PC-3 (cell line): ENCODE measurements at places on chromosomes 4 and X. TPM values are rescaled to one million over a fixed set of nuclear protein-coding genes. Genes with fewer than 3 reads are reported as not detected.
A peak's percentile ranks its signal among the peaks of the same experiment; 100 is the strongest.

GRCh38 chrX:34578237-34578636, 78.8 kb downstream of the TMEM47 start:
- no peaks in the 10 kb centered on the region for H3K36me3 ChIP-seq
- H3K27ac ChIP-seq, result no peak overlapping the region
- H3K4me1 ChIP-seq, result no peaks in the 10 kb centered on the region
- peak; percentile 57 for DNase-seq
- no peak overlapping the region for H3K4me3 ChIP-seq

Gene MAGEE2
- not detected in 2 replicates for total RNA-seq

GRCh38 chrX:46366381-46367207, 178.6 kb downstream of the ZNF674 start:
- no peak for DNase-seq
- H3K27ac ChIP-seq, result no peak overlapping the region
- H3K4me1 ChIP-seq, result no peaks in the 10 kb centered on the region
- no peaks in the 10 kb centered on the region for H3K36me3 ChIP-seq

Gene SYP
- total RNA-seq, result 0.29 and 0.47 TPM in 2 replicates

- H3K4me3 ChIP-seq, result no peak overlapping the region
- no peak for DNase-seq
- H3K36me3 ChIP-seq, result no peaks in the 10 kb centered on the region
These were observed 14.7 kb downstream of the RTL9 start for GRCh38 chrX:110373310-110373709.

DNA sequence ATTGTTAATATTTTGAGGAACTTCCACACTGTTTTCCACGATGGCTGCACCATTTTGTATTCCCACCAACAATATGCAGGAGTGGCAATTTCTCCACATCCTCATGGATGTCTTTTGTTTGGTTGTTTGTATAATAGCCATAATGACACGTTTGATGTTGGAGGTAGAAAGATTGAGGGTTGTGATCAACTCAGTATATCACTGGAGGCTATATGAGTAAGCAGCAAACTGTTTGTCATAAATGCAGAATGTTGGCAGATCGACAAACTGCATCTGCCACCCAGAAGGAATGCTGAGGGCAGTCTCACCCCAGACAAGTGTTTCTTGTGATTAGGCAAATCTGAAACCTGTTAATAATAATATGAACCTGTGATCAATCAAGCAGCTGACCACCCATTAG, 243.9 kb upstream of the WDFY3 start:
- peak; percentile 86 for DNase-seq
- H3K36me3 ChIP-seq, result no peaks in the 10 kb centered on the region
- H3K4me3 ChIP-seq, result no peak overlapping the region
- H3K4me1 ChIP-seq, result peaks cover 19% of the 10 kb centered on the region
- no peak overlapping the region for H3K27ac ChIP-seq

- H3K36me3 ChIP-seq, result no peaks in the 10 kb centered on the region
- no peaks in the 10 kb centered on the region for H3K27me3 ChIP-seq
- no peak for DNase-seq
- no peaks in the 10 kb centered on the region for H3K4me1 ChIP-seq
- no peak overlapping the region for H3K4me3 ChIP-seq
- H3K27ac ChIP-seq, result no peak overlapping the region
These were observed 234.6 kb downstream of the AFAP1 start for GRCh38 chr4:7705062-7705461.

DNA sequence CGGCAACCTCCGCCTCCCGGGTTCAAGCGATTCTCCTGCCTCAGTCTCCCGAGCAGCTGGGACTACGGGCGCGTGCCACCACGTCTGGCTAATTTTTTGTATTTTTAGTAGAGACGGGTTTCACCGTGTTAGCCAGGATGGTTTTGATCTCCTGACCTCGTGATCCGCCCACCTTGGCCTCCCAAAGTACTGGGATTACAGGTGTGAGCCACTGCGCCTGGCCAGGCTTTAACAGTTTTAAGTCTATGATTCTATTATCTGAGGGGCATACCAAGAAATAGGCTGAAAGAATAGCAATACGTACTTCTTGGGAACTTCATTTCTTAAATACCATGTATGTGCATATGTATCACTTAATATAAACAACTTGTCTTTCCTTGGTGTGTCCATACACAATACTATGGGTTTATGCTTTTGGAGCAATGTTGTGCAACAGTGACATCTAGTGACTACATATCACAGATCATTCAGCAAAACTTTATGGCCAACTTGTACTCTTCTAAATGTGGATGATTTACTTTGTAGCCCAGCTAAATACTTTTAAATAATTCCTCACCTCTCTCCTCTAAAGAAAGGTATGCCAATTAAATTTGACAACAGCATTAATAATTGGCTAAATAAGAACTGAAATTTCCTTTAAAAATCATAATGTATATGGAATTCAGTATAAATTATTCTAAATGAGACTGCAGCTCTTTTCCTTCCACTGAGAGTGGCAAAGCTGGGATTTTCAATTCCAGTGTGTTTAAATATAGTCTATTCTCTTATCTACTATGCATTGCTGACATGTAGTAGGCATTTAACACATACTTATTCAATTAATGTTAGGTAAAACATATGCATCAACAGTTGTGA, 10.4 kb downstream of the SLC9B1 start:
- H3K27me3 ChIP-seq, result no peaks in the 10 kb centered on the region
- no peaks in the 10 kb centered on the region for H3K36me3 ChIP-seq
- H3K4me1 ChIP-seq, result peaks cover 12% of the 10 kb centered on the region
- DNase-seq, result peak; percentile 73

GRCh38 chr4:85725721-85726170, 250.8 kb downstream of the ARHGAP24 start:
- H3K4me3 ChIP-seq, result no peak overlapping the region
- no peaks in the 10 kb centered on the region for H3K4me1 ChIP-seq
- DNase-seq, result no peak
- H3K27me3 ChIP-seq, result no peaks in the 10 kb centered on the region

GRCh38 chr4:86918539-86919072, 16.2 kb upstream of the AFF1 start:
- no peaks in the 10 kb centered on the region for H3K27me3 ChIP-seq
- DNase-seq, result no peak
- no peak overlapping the region for H3K27ac ChIP-seq
- H3K4me1 ChIP-seq, result no peaks in the 10 kb centered on the region

DNA sequence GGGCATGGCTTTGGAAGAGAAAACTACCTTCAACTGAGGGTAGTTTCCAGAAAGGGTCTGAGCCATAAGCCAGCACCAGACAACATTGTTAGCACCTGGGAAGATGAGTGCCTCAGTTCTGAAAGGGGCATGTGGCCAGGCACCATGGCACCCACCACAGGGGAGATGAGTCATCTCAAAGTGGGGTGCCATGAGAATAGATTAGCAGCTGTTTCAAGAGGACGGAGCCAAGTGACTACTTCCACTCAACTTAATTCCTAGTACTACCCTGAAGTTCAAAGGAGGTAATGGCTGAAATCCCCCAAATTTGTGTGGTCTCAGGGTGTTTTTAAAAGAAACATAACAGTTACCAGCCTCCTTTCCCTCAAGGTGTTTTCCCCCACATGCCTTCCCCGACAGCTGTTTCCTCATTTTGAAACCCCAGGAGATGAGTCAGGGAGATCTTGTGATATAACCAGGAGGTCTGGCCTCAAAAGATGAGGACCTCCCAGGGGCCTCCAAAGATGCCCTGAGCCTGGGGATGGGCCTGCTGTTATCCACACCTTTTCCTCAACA, 27.8 kb upstream of the FTHL17 start:
- no peaks in the 10 kb centered on the region for H3K4me1 ChIP-seq
- no peaks in the 10 kb centered on the region for H3K27me3 ChIP-seq
- H3K27ac ChIP-seq, result no peak overlapping the region
- no peak overlapping the region for H3K4me3 ChIP-seq
- no peak for DNase-seq

Gene ODAPH
- total RNA-seq, result not detected in 2 replicates

- H3K4me3 ChIP-seq, result no peak overlapping the region
- peaks cover 4% of the 10 kb centered on the region; the same call in 1 of the 2 replicates for H3K4me1 ChIP-seq
These were observed 12.3 kb upstream of the NAA11 start for GRCh38 chr4:79338148-79338547.
